ENCODE measurements at places on chromosomes 3 and 15.

DNA sequence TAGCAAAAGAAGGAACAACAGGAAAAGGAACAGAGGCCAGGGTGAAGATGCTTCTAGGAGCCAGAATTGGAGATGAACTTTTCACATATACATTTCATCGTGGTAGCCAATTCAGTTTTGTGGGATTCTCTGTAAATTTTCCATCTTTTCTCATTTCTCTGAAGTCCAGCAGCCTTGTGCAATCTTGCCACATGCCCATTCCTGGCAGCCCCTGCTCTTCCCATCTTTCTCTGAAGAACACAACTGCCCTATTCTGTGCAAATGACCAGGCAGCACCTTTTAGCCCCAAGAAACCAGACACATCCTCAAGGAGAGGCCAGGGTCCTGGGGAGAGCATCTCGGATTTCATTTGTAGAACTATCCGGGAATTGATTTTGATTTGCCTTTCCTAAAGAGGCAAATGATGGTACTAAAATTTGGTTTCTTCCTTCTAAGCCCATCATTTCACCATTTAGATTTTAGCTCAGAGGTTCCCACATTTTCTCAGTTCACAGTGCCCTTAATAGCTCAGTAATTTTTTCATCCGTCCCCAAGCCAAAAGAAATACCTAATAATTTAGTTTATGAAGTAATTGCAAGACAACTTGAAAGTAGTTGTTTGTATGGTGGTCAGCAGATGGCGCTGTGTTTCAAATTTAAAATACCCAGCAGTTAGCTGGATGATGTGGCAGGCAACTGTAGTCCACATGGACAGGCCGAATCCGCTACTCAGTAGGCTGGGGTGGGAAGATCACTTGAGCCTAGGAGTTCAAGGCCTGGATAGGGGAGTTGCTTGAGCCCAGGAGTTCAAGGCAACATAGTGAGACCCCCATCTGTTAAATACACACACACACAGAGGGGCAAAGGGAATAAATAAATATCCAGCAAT is 61.3 kb upstream of the ACKR4 start:
- DNase-seq: peak; percentile 10

DNA sequence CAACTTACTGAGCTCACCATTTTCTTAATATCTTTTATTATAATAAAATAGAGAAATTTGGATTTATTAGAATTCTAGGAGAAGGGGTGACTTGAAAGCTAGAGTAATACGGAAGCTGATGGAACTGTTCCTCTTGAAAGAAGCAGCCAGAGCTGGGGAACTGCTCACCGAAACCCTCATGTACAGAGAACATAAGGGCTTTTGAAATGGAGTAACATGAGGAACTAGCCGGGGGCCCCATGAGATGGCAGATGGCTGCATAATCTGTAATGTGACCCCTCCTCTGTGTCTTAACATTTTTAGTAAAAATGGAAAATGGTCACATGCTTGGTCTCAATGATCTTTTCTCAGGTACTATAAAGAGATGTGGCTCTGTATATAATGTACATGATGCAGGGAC is 15.7 kb upstream of the DYNC1LI1 start:
- DNase-seq: no peak

GRCh38 chr15:83208367-83208661 is 691 bp upstream of the HDGFL3 start:
- DNase-seq: no peak

GRCh38 chr3:56754741-56755417 is 46.9 kb downstream of the ARHGEF3 start:
- DNase-seq: peak; percentile 6

DNA sequence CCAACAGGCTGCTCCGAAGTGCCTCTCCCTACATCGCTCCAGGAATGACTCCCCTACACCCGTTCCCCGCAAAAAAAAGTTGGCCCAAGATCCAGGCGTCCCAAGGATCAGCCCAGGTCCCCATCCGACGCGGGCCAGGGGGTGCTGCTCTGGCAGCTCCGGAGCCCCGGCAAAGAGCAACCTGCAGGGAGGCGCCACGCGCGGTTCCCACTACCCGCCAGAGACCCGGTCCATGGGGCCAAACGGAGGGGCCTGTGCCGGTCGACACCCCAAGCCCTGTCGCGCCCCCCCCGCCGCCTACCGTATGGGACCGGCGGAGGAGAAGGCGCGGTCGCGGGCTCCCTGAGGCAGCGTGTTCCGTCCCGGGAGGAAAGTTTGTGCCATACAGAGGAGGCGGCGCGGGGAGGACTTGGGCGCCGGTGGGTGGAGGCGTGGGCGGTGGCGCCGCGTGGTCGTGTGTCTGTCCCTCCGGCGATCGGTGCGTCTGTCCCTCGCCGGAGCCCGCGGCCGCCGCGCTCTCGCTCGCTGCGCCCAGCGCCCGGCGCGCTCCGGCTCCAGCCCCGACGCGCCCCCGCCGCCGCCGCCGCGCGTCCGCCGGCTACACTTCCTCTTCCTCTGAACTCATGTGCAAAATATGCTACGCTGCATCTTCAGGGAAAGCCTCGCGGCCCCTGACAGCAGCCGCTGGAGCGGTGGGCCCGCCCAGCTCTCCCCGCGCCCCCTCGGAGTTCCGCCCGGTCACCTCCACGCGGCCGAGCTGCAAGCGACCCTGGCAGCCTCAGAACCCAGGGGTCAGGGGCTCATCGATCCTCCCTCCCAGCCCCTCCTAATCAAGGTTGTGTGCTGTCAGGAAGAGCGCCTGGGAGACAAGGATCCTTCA is at the start of gene RFTN1:
Gene RFTN1, minus strand, starts transcription at position 559 of the 880 bp plus-strand sequence. CDS start 19,830 bp downstream, outside the sequence.
- DNase-seq: peak; percentile 9

DNA sequence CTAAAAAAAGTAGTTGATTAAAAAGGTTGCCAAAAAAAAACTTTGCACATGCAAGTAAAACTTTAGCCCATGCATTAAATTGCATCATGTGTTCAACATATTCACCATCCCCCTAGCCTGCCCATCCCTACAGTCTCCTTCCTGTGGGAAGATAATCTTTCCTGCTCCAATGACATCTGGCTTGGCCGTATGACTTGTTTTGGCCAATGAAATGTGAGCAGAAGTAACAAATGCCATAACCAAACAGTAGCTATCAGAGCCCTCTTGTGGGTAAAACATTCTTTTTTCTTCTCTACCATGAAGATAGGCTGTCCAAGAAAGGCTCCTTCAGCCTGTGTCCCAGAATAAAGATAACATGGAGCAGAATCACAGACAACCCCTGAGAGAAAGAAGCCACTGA is 15.3 kb downstream of the ERC2 start:
- no peak for DNase-seq

DNA sequence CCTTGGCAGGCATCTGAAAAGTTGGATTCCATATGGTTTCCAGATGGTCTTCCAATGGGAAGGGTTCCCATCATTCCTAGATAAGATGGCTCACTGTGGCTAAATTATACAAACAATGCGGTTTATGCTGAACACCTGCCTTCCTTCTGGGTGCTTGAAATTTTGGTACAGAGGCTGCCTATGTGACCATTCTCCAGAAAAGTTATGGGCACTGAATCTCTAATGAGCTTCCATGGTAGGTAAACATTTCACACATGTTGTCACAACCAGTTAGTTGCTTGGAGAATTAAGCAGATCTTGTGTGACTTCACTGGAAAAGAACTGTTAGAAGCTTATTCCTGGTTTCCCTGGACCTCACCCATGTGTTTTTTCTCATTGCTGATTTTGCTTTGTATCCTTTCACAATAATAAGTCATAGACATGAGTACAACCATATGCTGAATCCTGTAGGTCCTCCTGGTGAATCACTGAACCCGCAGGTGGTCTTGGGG is 30.1 kb downstream of the PLOD2 start:
- DNase-seq: no peak

DNA sequence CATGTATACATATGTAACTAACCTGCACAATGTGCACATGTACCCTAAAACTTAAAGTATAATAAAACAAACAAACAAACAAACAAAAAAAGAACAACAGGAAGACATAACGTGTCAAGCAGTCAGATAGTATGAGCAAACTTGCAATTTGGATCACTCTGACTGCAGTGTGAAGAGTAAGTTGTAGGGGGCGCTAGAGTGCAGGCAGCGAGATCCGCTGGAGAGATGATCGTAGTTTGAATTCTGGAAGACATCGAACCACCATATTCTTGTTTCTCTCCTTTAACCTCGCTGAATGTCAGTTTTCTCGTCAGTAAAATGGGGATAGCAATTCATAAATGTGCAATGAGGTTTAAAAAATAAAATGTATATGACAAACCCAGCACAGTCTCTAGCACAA is 165.2 kb upstream of the LMCD1 start:
- no peak for DNase-seq

DNA sequence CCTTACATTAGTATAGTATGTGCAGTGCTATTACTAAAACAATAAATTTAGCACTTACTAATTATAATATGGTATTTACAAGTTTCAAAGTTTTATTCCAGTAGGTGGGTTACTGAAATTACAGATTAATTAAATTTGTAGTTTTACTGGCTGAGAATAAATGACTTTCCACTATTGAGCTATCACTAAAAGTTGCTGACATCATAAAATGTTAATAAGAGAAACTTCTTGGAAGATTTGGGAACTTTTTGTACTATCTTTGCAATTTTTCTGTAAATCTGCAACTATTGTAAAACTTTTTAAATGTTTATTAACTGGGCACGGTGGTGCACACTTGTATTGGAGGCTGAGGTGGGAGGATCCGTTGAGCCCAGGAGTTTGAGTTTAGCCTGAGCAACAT is 247.7 kb downstream of the UBE2E2 start:
- DNase-seq: no peak

GRCh38 chr3:195839260-195840010 is 27.7 kb upstream of the MUC4 start:
- DNase-seq: no peak

- no peak for DNase-seq
These were observed 74.3 kb downstream of the LARS2 start for GRCh38 chr3:45462522-45463265.

DNA sequence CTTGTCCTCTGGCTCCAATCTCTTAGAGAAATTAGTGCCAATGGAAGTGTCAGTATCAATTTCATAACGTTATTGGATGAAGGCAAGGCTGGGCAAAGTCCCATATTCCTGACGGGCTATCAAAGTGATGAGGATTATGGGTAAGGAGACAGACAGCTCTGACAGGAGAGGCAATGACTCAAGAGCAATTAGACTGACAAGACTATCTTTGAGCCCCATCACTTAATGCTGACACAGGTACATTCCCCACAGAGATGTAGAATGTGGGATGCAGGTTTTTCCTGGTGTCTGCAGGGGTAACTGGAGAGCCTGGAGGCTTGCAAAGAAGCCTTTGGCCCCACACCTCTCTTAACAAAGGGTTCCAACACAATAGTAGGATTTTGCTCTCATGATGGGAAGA is 208.3 kb downstream of the NTRK3 start:
- DNase-seq: no peak

GRCh38 chr3:10620833-10621082 is 115.4 kb upstream of the ATP2B2 start:
- DNase-seq: no peak

- no peak for DNase-seq
These were observed 32.4 kb downstream of the THBS1 start for GRCh38 chr15:39613271-39613670.

- no peak for DNase-seq
These were observed 325.8 kb downstream of the PTPRG start for GRCh38 chr3:61887206-61887605.

DNA sequence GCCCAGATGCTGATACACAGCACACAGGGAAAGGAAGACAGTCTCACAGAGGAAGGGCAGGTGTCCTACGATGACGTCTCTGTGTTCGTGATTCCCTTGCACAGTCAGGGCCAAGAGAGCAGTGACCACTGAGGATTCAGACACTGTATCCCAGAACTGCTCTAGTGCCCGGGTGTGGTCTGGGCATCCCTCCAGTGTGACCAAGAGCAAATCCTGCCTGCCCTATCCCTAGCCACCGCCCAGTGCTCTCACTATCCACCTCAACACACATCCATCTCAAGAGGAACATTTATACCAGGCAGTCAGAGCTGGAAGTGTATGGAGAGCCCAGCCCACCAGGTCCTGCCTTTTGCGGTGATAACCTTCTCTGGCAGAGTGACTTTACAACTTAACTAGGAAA is 4.1 kb downstream of the PPM1M start:
- DNase-seq: no peak

- no peak for DNase-seq
These were observed 1006.6 kb downstream of the NAALADL2 start for GRCh38 chr3:175865724-175866123.

- DNase-seq: no peak
These were observed 604.3 kb upstream of the CFAP20DC start for GRCh38 chr3:59654123-59654479.

GRCh38 chr3:34001990-34002389 is 203.6 kb downstream of the PDCD6IP start:
- DNase-seq: no peak

- no peak for DNase-seq
These were observed 48.5 kb downstream of the EFHB start for GRCh38 chr3:19885468-19885867.

DNA sequence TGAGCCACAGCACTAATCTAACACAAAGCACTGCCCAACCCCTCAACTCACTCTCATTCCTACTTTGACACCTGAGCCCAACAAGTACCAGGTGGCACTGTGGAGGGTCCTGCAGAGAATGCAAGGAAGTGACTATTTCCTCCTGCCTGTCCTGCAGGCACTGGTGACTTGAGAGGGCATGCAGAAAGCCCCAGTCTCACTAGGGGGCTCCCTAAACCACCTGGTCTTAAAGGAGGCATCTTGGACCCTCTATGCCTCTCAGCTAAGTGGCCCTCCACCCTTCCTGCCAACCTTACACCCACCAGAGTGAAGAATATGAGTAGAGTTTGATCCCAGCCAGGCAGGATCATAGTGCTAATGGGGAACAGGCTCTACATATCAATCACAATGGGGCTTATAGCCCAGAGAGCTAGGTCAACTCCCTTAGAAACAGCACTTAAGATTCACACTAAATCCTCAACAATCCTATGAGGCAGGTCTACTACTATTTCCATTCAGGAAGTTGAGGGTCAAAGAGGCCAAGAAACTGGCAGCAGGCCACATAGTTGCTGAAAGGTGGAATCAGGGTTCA is 15.2 kb downstream of the TRAIP start:
- no peak for DNase-seq

DNA sequence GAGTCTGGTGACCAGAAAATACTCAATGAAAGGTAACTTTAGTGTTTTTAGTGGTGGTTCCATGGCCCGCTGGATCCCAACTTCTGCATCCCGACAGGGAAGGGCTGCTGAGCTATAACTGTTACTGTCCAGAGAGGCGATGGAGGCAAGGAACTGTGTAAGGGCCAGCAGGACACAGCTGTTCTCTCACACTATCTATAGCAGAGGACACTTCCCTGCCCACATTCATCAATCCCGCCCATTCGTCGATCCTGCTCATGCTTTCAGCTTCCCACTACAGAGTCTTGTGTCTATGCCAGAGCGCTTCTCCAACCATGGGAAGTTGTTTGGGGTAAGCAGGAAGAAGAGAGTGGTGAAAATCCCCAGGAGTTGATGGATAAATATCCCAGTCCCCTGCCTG is 8.4 kb downstream of the COLQ start:
- DNase-seq: no peak
